CD4-positive, alpha-beta T cell treated with Interleukin-4 for 4 hours (primary cell): ENCODE measurements at places on chromosomes 2 and 18.

GRCh38 chr2:138115666-138116065 is 151.4 kb downstream of the HNMT start:
- DNase-seq, result no peak

DNA sequence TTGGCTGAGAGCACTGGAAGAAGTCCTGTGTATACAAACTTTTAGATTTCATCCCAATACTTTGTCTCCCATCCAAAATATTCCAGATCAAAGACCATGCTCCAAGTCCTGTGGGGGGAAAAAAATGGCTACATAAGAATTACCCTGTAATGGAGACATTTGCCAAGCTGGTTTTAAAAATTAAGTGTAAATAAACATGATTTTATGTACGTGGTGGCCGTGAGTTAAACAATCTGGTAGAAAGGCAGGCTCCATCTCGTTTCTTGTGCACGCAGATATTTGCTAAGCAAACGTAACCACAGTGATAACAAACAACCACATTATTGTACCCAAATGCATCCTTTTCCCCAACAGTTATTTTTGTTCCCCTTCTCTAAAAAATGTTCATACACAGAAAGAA is 176.4 kb downstream of the ZNF516 start:
- DNase-seq, result no peak

DNA sequence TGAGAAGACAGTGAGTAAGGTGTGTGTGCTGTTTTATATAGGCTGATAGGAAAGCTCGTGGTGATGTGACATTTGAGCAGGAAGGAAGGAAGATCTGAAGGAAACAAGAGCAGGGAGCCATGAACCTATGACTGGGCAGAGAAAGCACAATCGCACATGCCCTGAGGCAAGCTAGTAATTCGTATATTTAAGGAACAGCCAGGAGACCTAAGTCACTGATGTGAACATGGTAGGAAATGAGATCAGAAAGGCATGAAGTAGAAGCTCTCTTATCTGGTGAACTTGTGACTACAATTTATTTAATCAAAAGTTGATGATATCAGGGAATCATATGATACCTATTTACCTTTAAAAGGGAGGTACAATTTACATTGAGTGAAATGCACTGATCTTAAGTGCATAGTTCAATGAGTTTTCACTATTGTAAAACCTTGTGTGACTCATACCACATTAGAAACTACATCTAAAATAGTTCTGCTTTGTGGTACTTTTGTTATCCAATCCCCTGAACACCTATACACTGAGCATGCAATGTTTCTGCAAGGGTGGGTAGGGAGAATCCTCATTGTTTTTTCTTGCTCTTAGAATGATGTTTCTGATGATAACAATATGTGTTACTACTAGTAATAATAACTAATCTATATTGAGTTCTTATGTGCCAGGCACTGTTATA is 67.5 kb downstream of the GALNT13 start:
- DNase-seq, result no peak

DNA sequence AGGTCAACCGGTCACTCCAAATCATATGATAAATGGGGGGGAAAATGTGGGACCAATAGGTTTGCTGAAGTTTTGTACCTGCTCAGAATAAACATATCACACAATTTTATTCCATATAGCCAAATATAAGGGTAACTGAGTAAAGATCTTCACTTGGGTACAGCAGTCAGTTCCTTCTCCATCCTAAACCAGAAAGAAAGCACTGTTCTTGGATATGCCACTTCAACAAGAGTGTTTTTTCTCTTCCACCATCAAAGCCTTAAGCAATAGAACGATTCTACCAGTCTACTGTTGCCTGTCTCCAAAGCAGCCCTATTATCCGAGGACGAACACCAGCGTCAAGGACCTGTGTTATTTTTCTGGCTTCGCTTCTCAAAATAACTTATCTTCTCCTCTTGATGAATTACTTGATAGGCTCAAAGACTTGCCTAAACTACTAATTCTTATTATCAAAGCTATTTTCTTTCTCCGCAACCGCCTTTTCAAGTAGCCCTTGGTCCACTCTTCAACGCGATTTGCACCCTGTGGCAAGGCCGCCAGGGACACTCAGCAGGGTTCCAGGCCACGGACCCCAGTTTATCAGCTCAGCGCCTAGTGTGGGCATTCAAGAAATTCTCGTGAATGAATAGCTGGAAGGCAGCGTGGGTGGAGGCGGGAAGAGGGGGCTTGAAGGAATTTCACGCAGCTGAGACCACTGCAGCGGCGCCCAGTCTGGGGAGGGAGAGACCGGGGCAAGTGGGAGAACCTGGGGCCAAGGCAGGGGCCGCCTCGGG is 646 bp downstream of the ALS2 start:
- no peak for DNase-seq

GRCh38 chr2:96937586-96937985 is 48.8 kb downstream of the FAM178B start:
- DNase-seq, result no peak
